ENCODE measurements at places on chromosomes 16 and 17.
A peak's percentile ranks its signal among the peaks of the same experiment; 100 is the strongest.

GRCh38 chr16:69724981-69725479, 1.3 kb downstream of the NQO1 start:
- no peak for DNase-seq

GRCh38 chr16:35910409-35910808, 2451.0 kb downstream of the TP53TG3F start:
- no peak for DNase-seq

DNA sequence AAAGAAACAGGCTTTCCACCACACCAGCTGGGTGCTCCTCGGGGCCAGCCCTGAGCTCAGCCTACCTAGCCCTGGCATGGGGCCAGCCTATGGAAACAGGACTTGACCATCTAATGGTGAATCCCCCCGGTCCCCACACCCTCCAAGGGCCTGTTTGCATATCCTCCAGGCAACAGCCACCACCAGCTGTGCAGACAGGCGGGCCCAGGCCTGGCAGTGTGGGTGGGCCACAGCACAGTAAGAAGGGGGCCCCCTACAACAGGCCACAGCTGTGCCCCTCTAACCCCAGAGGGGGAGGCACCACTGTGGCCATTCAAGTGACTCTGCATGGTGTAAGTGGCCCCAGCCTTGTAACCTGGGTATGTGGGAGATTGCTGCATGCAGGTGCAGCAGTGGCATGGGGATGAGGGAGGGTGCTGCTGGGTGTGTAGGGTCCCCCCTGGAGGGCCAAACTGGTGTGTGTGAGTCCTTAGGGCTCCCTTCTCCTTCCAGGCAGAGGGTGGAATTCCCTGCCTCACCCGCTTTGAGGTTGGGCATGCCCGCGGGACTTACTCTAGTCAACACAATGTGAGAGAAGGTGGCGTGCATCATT, 148.2 kb downstream of the C16orf78 start:
- DNase-seq: no peak

DNA sequence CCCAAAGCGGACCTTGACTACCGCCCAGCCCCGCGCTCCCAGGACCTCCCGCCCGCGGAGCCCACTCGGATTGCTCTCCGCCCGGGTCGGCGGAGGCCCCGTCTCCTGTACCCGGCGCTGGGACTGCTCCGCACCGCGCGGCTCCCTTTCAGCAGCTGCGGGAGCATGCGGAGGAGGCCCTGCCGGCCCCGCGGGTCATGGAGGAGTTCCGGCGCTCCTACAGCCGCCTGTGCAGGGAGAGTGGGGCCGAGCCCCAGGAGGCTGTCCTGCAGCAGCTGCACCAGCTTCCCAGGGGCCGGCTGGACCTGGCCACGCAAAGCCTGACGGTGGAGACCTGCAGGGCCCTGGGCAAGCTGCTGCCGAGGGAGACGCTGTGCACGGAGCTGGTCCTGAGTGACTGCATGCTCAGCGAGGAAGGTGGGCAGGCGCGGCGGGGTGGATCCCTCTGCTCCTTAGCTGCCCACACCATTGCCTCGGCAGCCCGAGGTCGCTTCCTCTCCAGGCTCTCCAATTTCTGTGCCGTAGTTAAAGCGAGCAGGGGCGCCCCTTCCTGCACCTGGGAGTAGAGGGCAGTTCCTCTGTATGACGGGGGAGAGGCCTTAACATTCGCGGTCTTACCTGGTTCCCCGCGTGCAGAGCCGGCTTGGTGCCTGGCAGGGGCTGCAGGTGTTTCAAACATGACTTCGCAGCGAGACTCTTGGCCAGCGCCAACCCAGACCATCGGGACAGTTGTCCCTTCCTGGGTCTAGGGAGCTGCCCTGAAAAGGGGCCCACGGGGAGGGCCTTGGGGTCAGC, 539 bp downstream of the LRRC45 start:
- DNase-seq: no peak

DNA sequence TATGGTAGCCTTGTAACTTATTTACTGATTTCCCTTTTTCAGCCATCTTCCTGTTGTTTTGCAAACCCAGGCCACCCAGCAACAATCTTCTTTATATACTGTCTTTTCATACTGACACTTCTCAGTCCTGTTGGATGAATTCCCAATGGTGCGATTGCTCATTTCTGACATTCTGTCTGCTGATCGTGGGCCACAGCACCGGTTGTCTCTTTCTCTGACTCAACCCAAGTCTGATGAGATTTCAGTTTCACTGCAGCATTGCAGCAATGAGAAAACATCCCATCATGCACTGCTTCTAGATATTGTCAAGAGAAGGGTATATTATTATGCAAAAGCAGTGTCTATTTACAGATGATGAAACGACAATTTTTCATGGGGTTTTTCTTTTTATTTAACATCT, 349.2 kb upstream of the HSBP1 start:
- no peak for DNase-seq

GRCh38 chr17:15966183-15966878, 21.4 kb downstream of the ADORA2B start:
- DNase-seq: no peak

DNA sequence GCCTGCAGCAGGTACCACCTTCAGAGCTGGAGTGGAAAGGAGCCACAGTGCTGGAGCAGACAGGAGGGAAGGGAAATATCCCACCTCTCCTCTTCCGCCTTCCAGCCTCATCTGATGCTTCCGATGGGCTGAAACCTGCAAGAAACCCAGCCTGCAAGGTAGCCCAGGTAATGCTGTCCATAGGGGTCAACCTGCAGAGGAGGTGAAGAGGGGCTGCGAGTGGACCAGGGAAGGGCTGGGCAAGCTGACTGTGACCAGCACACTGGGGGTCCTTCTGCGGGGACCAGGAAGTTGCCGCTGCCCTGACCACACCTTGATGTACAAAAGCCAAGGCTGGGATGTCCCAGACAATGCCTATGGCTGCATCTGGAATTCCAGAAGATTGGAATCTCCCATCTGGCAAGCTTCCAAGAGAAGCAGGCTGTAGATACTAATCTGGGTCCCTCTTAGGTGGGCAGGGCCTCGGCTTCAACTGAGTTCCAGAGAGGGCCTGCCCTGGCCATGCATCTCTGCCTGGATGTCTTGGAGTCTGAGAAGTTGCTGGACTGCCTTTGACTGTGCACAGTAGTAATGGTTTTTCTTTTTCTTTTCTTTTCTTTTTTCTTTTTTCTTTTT, 5.8 kb downstream of the FOXL1 start:
- no peak for DNase-seq

DNA sequence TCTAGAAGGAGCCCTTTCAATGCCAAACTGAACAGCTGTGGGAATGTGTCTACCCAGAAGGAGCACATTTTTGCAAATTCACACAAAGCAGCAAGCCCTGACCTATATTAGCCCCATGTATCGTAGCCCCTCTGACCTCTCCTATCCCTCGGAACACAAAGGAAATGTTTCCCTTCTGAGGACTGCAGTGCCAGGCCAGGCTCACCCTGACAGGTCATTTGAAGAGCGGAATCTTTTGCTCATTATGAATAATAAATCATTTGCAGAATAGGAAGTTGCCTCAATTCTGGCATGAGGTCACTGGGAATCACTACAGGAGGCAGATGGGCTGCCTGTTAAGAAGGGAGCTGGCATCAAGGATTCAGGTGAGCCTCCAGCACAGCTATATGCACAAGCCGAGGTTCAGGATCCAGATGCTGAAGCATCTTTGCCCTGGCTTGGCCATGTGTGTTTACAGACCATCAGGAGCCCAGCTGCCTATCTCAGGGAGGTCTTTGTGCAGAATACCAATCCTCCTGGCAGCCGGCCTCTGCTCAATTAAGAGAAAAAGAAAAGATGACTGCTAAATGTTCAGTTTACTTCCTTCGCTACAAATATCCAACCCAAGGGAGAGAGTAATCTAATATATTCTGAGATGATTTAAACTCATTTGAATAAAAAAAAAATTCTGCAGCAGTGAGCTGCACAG, 119.4 kb downstream of the USP31 start:
- DNase-seq: no peak

DNA sequence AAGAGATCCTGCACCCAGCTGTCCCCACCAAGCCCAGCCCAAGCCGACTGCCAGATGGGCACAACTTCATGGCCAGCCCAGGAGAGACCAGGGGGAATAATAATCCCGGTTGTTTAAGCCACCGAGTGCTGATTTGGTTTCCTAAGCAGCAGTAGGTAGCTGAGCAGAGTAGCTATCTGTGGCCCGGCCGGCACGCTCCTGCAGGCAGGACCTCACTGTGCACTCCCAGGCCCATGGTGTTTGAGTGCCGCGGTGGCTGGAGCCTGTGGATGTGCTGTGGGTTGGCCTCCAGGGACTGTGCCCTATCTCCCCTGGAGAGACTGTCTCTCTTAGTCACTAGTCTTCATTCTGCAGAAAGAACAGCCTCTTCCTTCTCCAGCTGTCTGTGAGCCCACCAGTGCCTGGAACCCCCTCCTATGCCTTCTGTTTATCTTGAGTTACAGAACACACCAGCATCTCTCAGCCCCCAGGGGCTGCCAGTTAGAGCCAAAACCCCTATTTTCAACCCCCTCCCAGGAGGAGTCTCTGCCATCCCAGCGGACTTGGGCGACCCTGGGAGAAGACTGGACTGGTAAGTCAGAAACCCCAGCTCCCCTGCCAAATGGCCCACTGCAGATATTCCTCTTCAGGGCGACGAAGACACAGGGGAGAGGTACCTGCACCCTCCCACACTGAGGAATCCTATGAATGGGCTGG, 152.0 kb downstream of the SDK2 start:
- no peak for DNase-seq

DNA sequence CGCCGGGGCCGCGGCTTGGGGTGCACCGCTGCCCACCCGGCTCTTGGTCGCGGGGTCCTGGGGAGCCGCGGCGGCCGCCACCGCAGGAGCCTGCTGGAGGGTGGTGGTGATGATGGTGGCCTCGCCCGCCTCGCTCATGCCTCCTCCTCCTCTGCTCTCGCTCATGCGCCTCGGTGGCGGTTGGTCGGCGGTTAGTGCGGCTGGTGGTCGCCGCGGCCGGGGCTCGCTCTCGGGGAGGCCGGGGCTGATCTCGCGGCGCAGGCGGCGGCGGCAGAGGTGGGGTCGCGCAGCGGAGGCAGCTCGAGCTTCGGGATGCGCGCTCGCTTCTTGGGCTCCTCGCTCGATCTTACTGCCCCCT, 41.6 kb downstream of the AHSP start:
- DNase-seq: no peak

DNA sequence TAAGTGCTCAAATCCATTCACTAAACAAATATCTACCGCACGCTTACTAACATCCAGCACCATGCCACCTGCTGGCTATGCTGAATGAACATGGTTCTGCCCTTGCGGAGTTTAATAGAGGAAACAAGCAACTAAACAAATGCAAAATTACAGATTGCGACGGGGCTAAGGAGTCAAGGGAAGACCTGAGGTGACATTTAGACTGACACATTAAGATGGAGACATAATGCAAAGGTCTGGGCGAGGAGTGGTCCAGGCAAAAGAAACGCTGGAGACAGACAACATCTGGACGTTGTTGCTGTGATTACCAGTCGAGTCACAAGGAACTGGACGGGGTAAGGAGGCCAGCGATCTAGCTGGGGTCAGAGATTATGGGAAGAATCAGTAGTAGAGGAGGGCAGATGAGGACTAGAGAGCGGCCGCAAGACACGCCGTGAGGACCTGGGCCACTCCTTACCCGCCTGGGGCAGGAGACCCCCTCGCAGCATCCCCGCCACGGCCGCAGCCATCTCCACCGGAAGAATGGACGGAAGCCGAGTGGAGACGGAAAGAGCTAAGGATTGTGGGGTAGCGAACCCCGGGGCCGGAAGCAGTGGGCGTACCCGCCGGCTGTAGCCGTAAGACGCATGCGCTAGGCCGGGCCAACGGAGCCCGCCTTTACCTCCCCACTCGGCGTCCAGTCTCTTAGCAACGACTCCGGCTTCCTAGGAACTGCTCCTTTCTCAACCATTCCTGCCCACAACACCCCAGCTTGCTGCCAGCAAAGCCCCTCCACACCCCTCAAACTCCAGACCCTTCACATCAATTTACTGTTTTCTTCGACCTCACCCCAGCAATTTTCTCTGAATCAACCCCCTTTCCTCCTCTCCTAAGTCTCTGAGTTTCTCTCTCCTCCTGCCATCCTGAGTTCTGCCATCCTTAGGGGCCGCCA, at the start of the genes LRRC46 and MRPL10:
LRRC46 (plus strand) TSS at position 668 of the 931 bp plus-strand sequence. CDS start 320 bp downstream, outside the sequence.
MRPL10 (minus strand) TSS at position 539 of the 931 bp plus-strand sequence; CDS start at position 509, 30 bp downstream.
- peak; percentile 90 for DNase-seq

GRCh38 chr16:17983847-17984639, 352.5 kb downstream of the NPIPA8 start:
- DNase-seq: no peak

DNA sequence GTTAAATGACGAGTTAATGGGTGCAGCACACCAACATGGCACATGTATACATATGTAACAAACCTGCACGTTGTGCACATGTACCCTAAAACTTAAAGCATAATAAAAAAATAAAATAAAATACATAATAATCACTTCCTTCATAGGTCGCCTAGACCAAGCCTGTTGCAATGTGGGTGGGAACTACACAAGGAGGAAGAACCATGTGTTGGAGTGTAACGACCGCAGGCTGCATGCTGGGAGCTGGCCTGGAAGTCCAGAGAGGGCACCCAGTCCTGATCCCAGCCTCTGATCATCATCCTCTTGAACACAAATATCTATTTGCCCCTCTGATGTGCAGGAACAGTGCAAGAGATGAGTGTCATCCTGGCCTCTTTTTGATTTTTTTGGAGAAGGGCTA, 224.7 kb upstream of the ASIC2 start:
- DNase-seq: no peak

GRCh38 chr17:17141860-17142552, 64.1 kb downstream of the PLD6 start:
- no peak for DNase-seq

DNA sequence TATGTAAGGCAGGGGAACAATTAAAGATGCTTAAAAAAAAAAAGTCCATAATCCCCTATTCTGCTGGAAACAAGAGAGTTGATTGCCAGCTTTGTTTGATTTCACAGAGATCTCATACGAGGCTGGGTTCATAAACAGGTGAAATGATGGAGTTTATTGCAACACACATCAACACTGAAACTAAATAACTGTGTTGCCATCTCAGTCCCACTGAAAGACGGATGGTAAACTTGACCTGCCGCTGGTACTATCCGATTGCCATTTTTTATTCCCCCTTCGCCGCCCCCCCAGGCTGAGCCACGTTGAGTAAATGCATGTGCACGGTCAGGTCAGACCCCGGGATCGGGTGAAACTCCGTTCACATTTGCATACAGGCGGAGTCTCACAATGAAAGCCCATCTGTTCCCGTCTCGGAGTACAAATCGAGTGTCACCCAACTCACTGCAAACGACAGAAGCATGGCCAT, 119.2 kb downstream of the SKAP1 start:
- peak; percentile 77 for DNase-seq

DNA sequence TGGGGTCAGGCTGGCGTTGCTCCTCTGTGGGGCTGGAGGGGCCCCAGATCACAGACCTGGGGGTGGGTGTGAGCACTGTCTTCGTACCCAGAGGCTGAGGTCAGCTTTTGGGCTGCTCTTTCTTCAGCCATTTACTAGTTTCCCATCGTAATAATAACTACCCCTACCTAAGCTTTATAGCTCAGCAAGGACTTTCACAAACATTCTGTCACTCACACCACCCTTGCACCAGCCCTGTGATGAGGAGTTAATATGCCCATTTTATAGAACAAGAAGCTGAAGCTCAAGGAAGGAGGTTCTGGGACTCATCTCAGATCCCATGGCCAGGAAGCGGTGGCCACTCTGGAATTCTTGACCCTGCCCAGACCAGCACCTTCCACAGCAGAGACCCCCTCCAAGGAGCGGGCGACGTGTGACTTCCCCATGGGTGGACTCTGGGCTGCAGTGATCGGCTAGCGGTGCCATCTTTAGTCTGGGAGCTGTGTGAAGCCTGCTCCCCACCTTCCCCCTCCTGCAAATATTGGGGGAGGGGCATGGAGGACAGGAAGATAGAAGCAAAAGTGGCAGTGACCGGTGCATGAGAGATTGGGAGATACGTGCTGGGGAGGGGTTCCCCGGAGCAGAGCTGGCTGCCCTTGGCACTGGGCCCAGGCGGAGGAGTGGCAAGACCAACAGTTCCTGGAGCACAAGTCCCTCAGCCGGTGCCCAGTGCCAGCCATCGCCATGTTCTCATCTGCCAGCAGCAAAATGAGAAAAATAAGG, 81.8 kb upstream of the TOB1 start:
- no peak for DNase-seq

Measured in right renal cortex interstitium (tissue), 3 donors.